ENCODE measurements at places on chromosomes 13 and 19. TPM values are rescaled to one million over a fixed set of nuclear protein-coding genes. Genes with fewer than 3 reads are reported as not detected.
A peak's percentile ranks its signal among the peaks of the same experiment; 100 is the strongest.

GRCh38 chr13:37741536-37741935, 128.0 kb downstream of the TRPC4 start:
- DNase-seq, result no peak

- DNase-seq, result peak; percentile 49
Observed at GRCh38 chr19:42121656-42122069, 10.6 kb downstream of the POU2F2 start.

GRCh38 chr13:98299235-98299965, 122.3 kb upstream of the RNF113B start:
- no peak for DNase-seq

DNA sequence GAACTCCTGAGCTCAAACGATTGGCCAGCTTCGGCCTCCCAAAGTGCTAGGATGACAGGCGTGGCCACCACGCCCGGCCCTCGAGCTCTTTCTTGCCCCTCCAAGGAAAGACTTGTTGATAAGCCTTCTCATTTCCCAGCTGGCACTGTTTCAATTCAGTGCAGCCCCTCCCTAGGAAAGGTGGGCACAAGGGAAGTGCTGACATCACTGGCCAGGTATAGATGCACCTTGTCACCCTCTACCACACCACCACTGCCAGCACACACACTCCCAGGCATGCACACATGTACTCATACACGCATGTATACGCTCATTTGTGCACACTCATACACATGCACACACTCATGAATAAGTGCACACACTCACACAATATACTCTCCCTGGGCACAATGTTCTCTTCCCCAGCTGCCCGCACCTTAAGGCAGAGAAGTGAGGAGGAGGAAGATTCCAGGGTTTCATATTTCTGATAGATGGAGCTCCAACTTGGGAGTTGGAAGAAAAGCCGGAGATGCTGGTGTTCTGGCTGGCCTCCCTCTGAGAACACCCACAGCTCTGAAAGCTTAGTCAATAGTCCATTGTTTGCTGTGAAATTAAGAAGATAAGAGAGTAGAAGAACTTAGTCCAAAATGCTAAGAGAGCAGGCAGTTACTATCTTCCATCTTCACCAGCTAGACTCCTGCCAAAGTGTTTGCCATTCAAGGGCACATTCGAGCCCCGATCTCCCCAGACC, 196.7 kb downstream of the FOXO1 start:
- no peak for DNase-seq

- no peak for DNase-seq
Observed at GRCh38 chr19:16655727-16656126, 4.2 kb downstream of the SMIM7 start.

DNA sequence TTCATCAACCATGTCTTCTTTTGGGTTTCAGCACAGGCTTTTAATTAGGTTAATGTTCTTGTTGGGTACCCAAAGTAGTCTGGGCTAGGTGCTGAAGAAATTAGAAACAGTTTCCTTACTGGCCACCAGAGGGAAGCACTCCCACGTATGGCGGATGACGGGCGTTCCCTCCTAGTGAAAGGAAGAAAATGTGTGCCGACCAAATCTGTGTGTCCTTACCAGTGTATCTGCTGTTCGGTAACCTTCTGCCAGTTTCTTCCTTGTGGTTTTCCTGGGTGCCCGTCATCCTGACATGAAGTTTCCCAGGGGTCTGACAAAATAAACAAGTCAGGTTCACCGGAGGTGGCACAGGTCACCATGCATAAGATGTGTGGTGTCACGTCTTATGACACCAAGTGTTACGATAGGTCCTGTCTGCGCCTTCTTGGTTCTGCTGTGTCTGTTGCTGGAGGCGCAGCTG, 6.0 kb upstream of the WDR88 start:
- peak; percentile 47 for DNase-seq

- no peak for DNase-seq
Observed at GRCh38 chr19:15673176-15673654, 328 bp downstream of the CYP4F12 start.

- no peak for DNase-seq
Observed at GRCh38 chr13:41013835-41014234, 5.3 kb downstream of the ELF1 start.

DNA sequence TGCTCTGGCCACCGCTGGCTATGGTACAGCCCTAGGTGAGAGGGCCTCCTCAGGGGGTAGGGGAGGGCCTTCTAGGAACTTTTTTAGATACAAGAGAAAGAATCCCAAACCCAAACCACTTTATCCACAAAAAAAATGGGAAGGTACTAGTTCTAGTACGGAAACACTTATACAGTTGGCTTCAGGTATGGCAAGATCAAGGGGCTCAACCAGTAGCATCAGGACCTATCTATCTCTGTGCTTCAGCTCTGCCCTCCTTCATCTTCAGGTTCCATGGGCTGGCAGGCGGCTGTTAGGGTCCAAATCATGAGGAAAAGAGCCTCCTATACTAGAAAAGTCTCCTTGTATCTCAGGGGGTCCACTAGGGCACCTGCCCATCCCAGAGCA, 1.8 kb downstream of the MRI1 start:
- DNase-seq, result no peak

GRCh38 chr19:5578097-5578846, 10.5 kb upstream of the TINCR start:
- DNase-seq, result peak; percentile 45

DNA sequence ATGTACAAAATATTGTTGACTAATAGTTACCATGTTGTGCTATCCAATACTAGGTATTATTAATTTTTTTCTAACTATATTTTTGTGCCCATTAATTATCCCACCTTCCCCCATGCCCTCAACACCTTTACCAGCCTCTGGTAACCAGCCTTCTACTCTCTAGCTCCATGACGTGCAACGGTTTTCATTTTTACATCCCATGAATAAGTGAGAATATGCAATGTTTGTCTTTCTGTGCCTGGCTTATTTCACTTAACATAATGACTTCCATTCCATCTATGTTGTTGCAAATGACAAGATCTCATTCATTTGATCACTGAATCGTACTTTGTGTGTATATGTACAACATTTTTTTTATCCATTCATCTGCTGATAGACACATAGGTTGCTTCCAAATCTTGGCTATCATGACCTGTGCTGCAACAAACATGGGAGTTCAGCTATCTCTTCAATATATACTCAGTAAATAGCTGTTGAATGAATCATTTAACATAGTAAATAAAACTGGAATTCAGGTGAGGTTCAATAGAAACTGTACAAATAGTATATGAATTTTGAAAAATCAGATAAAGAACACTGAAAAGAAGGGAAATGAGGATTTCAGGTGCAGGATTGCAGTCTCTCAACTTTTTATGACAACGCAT, 509.0 kb upstream of the MIR17HG start:
- DNase-seq, result no peak

GRCh38 chr19:13952931-13953531, 722 bp downstream of the DCAF15 start:
- DNase-seq, result no peak

DNA sequence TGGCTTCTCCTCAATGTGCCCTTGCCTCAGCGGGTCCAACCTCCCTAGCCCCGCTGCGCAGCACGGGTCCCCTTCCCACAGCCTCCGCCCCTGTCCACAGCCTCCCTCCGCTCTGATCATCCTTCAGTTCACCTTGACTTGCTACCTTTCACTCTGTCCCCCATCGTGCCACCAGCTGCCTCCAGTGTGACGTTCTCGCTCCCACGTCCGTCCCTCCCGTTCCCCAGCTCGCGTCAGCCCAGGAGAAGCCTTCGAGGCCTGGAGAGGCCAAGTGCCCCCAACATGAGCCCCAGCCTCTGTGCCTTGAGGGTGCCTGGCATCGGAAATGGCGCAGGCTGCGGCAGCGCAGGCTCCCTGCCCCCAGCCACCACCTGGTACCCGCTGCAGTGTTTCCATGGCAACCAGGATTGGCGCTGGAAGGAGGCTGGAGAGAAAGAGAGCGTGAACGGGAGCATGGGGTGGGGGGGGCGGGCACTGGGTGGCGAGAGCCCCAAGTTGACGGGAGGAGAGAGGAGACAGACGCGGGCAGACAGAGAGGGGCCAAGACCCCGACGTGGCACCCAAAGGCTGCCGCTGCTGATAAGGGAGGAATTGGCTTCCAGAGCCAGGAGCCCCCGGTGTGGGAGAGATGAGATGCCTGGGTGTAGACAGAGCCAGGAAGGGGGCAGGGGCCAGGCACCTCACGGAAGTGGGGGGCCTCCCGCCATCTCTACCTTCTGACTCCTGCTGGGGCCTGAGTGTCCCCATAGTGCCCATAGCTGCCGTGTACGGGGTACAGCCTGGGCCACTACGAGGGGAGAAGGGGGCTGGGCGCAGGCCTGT, 844 bp upstream of the ASPDH start:
- peak; percentile 29 for DNase-seq

COX7A1 gene
- total RNA-seq, result not detected

DNA sequence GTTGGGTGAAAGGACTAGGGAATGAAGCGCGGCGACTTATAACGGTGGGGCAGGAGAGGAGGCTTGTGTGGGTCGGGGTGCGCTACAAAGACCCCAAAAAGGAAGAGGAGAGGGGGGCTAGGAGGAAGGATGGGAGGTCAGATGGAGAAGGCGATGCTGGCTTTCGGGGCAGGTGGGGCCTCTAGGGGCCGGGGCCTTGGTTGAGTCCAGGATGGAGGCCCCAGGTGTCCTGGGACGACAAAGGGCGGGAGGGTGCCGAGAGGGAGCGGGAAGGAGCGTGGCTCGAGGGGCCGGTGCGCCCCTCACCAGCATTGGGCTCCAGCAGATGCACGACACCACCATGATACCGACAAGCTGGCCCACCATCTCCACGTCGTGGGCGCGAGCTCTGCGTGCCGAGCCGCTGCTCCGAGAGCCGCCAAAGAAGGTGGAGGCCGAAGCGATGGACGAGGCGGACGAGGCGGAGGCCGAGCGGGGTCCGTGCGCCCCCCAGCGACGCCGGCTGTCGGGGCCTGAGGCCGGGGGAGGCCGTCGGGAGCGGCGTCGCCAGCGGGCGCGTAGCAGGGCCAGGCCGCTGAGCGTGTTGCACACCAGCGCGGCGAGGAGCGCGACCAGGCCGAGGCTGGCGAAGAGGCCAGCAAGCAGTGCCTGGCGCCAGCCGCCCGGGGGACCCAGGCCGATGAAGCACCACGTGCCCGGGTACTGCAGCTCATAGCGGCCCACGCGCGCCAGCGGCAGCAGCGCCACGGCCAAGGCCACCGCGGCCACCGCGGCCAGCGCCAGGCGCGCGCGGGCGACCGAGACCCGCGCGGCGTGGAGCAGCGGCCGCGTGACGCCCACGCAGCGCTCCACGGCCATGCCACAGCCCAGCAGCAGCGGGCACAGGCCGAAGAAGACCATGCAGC, 1.8 kb downstream of the PTGER1 start:
- peak; percentile 12 for DNase-seq

GRCh38 chr19:40221858-40222619, 3.9 kb upstream of the TTC9B start:
- DNase-seq, result peak; percentile 55

GRCh38 chr19:32789429-32789828, 69.9 kb downstream of the TDRD12 start:
- no peak for DNase-seq
